ENCODE measurements at places on chromosomes 2 and 18. TPM values are rescaled to one million over a fixed set of nuclear protein-coding genes. Genes with fewer than 3 reads are reported as not detected.

The FHL2 gene
- 11.4 TPM for total RNA-seq

DNA sequence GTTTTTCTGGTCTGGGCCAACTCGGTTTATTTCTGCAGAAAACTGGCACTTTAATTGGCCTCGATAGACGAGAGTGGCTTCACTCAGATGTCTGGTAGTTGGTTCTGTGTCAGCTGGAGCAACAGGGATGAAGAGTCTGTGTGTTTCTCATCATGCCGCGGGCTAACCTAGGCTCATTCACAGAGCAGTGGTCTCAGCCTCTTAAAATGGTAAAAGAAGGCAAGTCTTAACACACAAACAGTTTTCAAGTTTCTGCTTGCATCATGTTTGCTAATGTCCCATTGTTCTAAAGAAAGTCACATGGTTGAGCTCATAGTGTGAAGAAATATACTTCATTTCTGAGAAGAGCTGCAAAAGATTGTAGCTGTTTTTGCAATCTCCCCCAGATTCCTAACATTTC lies 37.5 kb upstream of the ANXA4 start:
- H3K27me3 ChIP-seq = no peaks in the 10 kb centered on the region
- no peak overlapping the region for H3K4me3 ChIP-seq
- peaks cover 20% of the 10 kb centered on the region for H3K4me1 ChIP-seq
- H3K27ac ChIP-seq = peak overlapping the region; percentile 3

DNA sequence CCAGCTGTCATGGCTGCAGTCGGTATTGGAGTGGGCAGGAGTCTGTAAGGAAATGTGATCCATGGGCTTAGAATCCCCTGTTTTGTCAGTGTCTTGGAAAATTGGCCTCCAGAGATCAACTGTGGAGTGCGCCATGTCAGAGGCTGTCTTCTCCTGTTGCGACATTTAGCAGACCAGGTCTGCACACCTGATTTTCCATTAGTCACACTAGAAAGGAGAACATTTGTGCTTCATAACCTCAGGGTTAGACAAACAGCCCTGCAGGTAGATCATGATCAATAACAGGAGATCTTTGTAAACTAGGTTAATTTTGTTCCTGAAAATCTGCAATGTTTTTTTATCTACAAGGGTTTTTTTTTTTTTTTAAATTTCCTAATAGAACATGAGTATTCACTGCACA lies 28.0 kb downstream of the LDLRAD4 start:
- H3K27me3 ChIP-seq = no peaks in the 10 kb centered on the region
- no peak overlapping the region for H3K27ac ChIP-seq
- no peaks in the 10 kb centered on the region for H3K4me1 ChIP-seq
- H3K36me3 ChIP-seq = no peaks in the 10 kb centered on the region
- no peak for DNase-seq

- H3K4me3 ChIP-seq = no peak overlapping the region
- DNase-seq = no peak
- no peaks in the 10 kb centered on the region for H3K36me3 ChIP-seq
- no peaks in the 10 kb centered on the region for H3K4me1 ChIP-seq
- H3K27me3 ChIP-seq = no peaks in the 10 kb centered on the region
Measured at GRCh38 chr2:198638577-198638976, 819.2 kb downstream of the SATB2 start.

The ABCB11 gene
- total RNA-seq = not detected

The CD207 gene
- 0.73 TPM for total RNA-seq

DNA sequence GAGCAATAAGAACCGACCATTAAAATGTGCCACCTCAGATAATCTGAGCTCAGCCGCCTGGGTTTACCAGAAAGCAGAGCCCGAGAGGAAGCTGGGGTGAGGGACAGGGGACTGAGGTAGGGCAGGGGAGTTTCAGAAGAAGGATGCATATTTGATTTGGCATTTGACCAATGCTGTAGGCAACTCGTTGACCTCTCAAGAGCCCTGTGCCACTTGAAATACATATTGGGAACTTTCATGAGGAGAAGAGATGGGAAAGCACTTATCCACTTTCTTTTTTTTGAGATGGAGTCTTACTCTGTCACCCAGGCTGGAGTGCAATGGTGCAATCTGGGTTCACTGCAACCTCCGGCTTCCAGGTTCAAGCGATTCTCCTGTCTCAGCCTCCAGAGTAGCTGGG lies 148.4 kb upstream of the SPRED2 start:
- H3K4me3 ChIP-seq = no peak overlapping the region
- H3K27ac ChIP-seq = no peak overlapping the region
- no peaks in the 10 kb centered on the region for H3K36me3 ChIP-seq
- DNase-seq = no peak
- H3K27me3 ChIP-seq = no peaks in the 10 kb centered on the region

DNA sequence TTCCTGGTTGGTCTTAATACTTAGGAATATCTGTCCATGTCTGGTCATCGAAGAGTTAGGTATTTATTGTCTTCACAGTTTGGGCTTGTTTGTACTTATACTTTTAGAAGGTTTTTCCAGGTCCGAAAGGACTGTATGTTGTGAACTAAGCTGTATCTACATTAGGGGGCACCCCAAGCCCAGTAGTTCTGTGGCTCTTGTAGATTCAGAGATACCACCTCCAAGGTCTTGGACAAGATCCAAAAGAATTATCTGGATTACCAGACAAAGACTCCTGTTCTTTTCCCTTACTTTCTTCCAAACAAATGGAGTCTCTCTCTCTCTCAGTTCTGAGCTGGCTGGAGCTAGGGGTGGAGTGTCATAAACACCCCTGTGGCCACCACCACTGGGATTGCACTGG lies 328.7 kb downstream of the ZNF804A start:
- no peaks in the 10 kb centered on the region for H3K27me3 ChIP-seq
- H3K4me1 ChIP-seq = no peaks in the 10 kb centered on the region
- DNase-seq = no peak
- no peak overlapping the region for H3K27ac ChIP-seq
- no peaks in the 10 kb centered on the region for H3K36me3 ChIP-seq
- no peak overlapping the region for H3K4me3 ChIP-seq

DNA sequence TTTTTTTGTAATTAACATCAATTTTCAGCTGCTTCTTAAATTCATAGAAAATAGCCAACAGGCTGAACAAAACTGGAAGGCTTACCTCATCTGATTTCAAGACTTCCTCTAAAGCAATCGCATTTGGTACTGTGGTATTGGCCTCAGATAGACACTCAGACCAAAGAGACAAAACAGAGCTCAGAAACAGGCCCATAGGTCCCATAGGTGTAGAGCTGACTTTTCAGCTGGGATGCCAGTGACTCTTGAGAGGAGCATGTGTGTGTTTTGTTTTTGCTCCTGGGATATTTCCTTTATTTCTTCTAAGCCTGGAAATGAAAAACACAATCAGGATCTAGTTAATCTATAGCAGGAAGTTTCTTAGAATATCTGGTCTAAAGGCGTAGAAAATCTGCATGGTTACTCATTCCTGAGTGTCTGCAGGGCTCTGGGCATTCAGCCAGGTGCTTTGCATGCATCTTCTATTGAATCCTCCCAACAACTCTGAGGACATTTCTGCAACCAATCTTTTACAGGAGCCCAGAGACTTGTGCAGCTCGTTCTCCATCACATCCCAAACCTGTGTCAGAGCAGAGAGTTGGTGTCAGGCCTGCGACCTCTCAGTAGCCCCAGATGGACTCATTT lies 190.8 kb downstream of the RTP5 start:
- no peak overlapping the region for H3K27ac ChIP-seq
- no peaks in the 10 kb centered on the region for H3K36me3 ChIP-seq
- H3K4me1 ChIP-seq = no peaks in the 10 kb centered on the region
- H3K27me3 ChIP-seq = peaks cover 42% of the 10 kb centered on the region
- no peak for DNase-seq

The WDFY1 gene
- 46.3 TPM for total RNA-seq

The CHRNG gene
- total RNA-seq = not detected

The AFF3 gene
- total RNA-seq = 16.4 TPM

The PPP1R1C gene
- 11.8 TPM for total RNA-seq

The INHA gene
- total RNA-seq = 0.37 TPM

The CAPN14 gene
- 0.23 TPM for total RNA-seq

The POTEJ gene
- not detected for total RNA-seq

- no peaks in the 10 kb centered on the region for H3K4me1 ChIP-seq
- H3K4me3 ChIP-seq = no peak overlapping the region
- no peaks in the 10 kb centered on the region for H3K36me3 ChIP-seq
Measured at GRCh38 chr2:206095536-206096332, 9.8 kb upstream of the INO80D start.

DNA sequence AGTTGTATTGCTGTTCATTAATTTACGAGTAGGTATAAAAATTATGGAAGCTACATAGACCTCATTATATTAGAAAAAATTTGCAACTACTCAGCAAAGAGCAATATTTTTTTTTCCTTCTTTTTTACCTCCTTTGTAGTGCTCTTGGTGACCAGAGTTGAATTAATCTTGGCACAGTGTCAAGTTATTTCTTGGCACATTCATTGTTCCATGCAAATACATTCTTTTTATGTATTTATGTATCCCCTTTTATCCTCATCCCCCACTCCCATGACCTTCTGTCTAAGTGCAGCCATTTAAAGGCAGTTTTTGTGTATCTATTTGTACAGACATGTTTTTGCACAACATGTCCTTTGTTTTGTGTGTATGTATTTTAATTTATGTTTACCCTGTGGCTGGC lies 224.5 kb downstream of the CCDC102B start:
- H3K4me3 ChIP-seq = no peak overlapping the region
- no peaks in the 10 kb centered on the region for H3K4me1 ChIP-seq
- peak; percentile 16 for DNase-seq
- H3K27ac ChIP-seq = no peak overlapping the region

The RND3 gene
- total RNA-seq = 44.8 TPM

The ACOXL gene
- 30.3 TPM for total RNA-seq

DNA sequence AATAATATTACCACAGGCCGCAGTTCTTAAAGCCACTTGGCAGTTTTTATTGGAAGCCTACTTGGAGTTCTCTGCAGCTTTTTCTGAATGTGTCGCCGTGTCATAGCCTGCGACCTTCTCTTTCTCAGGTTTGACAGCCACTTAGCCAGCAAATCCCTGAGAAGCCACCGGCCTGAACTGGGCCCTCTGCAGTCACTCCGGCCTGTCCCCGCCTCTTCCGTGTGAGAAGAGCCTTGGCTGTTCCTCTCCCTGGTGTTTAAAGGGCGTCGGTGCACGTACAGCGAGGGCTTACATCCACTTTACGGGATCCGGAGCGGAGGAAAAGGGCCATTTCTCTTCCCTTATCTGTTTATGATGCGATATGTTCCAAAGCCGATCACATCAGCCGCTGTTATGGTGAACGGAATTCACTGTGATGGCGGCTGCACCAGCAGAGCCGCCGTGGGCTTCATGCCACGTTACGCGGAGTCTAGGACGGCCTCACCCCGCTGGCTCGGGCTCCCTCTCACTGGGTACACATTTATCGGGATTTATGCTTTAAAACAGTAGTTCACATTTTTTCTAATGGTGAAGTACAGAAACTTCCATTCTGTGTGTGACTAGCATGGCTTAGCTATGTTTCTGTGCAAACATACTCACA lies 66.8 kb downstream of the GBX2 start:
- DNase-seq = no peak
- no peak overlapping the region for H3K4me3 ChIP-seq
- no peaks in the 10 kb centered on the region for H3K27me3 ChIP-seq
- no peaks in the 10 kb centered on the region for H3K36me3 ChIP-seq
- no peak overlapping the region for H3K27ac ChIP-seq
- H3K4me1 ChIP-seq = no peaks in the 10 kb centered on the region

- H3K27me3 ChIP-seq = no peaks in the 10 kb centered on the region
- no peak overlapping the region for H3K4me3 ChIP-seq
- no peaks in the 10 kb centered on the region for H3K36me3 ChIP-seq
- no peak overlapping the region for H3K27ac ChIP-seq
- no peaks in the 10 kb centered on the region for H3K4me1 ChIP-seq
Measured at GRCh38 chr2:216572582-216573578, 60.3 kb upstream of the IGFBP2 start.

GRCh38 chr2:168814939-168815907 lies 12.8 kb downstream of the NOSTRIN start:
- no peaks in the 10 kb centered on the region for H3K4me1 ChIP-seq
- no peak for DNase-seq
- no peaks in the 10 kb centered on the region for H3K27me3 ChIP-seq
- H3K4me3 ChIP-seq = no peak overlapping the region
- H3K27ac ChIP-seq = no peak overlapping the region
- no peaks in the 10 kb centered on the region for H3K36me3 ChIP-seq

DNA sequence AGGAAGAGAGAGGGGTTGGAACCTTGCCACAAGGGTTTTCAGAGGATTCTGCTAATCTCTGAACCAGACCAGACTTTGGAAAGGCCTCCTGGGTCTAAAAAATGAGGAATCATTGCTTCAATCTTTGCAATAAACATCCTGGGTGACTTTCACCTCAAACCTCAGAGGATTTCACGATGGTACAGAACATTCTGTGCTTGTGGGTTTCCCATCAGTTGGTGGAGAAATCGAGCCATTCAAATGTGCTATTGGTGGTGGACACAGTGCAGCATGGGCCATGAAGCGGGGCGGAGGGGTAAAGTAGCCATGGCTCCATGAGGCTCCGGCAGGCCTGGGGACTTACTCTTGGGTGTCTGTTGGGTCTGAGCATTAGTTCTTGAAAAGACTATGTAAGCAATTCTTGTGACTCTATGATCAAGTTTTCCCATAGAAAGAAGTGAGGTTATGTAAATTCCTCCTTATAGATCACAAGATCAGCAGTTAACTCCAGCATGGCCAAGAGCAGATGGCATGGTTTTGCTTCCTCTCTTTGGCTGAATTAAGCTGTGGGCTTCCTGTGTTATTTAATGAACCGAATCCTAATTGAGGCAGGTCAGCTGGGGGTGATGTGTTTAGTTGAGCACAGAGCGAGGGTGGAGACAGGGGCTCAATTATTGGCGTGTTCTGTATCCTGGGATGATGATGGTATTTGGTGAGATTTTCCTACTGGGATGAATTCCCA lies 1.9 kb upstream of the IL1R2 start:
- no peaks in the 10 kb centered on the region for H3K4me1 ChIP-seq
- H3K27ac ChIP-seq = no peak overlapping the region
- no peak overlapping the region for H3K4me3 ChIP-seq

DNA sequence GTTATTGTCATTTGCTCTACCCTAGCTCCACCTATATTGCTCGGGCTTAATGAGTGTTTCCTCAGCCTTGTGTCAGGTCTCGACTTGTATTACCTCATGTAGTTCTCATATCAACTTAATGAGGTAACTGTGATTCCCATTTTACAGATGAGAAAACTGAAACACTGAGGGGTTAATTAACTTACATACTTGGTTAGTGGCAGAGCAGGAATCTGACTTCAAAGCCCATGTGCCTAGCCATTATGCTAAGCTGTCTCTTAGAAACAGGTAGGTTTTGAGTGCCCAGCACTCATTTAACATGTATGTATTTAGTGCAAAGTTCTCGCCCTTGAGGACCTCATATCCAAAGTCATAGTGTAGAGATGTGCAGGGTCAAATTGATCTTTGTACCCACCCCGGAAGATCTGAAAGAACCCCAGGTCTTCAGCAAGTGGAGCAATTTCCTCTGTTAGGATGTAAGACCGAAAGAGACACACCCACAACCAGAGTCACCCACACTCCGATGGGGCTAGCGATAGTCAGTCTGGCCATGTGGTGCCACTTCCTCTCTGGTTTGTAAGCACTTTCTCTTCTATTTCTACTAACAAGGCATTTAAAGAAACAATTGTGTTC lies 121.0 kb upstream of the SLC39A10 start:
- H3K27ac ChIP-seq = no peak overlapping the region
- H3K27me3 ChIP-seq = no peaks in the 10 kb centered on the region
- no peak for DNase-seq
- H3K4me3 ChIP-seq = no peak overlapping the region
- H3K4me1 ChIP-seq = peaks cover 5% of the 10 kb centered on the region
- no peaks in the 10 kb centered on the region for H3K36me3 ChIP-seq

The HMSD gene
- total RNA-seq = 10.8 TPM

The MRPL30 gene
- total RNA-seq = 21.2 TPM

- no peak for DNase-seq
- H3K4me3 ChIP-seq = no peak overlapping the region
- no peak overlapping the region for H3K27ac ChIP-seq
Measured at GRCh38 chr2:202687276-202687675, 52.5 kb downstream of the FAM117B start.
